ENCODE measurements at places on chromosomes 16 and 17.

DNA sequence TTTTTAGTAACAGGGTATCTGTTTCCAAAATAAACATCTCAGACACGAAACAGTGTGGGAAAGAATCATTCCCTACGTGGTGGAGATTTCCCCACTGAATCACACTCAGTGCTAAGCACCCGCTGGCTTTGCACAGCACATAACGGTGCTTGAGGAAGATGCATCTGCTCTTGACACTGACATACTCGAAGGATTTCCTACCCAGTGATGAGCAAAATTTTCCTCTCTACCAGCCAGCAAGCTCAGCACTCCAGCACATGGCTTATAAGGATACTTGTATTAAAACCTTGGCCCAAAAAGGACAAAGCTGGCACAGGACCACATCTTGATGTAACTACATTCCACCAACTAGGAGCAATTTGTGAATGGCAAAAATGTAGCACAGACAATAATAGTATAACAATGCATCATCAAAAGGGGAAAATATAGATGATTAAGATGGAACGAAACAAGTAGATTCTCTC is 59.0 kb downstream of the ANKFY1 start:
- DNase-seq, result peak; percentile 56

- DNase-seq, result no peak
Observed at GRCh38 chr16:73054125-73054484, 6.2 kb upstream of the ZFHX3 start.

GRCh38 chr16:22189473-22190080 is 16.5 kb upstream of the EEF2K start:
- DNase-seq, result peak; percentile 38

DNA sequence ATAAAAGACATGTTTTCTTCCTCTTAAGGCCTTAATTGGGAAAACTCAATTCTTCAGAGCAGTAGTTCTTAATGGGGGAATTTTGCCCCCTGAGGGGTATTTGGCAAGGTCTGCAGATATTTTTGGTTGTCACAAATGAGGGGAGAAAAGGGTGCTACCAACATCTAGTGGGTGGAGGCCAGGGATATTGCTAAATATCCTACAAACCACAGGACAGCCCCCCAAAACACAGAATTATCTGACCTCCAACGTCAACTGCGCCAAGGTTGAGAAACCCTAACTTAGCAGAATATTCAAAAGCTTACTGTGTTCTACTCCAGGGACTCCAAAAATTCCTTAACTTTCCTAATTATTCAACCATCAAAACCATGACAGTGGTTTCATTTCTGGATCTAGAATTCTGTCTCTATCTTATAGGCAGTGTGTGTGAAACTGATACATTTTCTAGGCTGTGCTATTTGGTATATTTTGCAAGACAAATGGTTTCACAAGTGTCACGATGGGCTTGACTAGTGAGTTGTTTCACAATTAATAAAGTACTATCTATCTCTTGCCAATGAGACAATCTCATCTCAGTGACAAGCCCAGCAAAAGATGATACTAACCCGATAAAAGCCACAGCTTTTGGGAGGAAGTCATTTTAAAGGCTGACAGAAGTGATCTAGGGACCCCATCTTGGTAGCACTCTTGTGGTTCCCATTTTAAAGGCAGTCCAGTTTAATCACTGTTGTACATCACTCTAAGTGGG is 14.7 kb downstream of the TXNDC11 start:
- DNase-seq, result no peak

GRCh38 chr17:65049085-65049756 is 7.3 kb downstream of the GNA13 start:
- no peak for DNase-seq

DNA sequence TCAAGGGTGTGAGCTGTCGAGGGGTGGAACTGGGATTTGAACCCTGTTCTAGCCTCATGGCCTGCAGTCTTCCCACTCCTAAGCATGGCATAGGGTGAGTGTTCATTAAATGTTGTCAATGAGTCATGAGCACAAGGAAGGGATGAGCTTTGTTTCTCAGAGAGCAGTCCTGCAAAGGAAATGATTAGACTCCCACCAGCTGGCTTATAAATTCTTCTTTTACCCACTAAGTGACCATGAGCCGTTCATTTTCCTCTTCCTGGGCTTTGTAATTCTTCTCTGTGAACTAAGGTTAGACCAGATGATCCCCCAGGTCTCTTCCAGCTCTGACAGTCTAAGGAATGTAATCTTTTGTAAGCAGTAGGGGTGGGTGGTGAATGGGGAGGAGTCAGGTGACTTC is 47.9 kb upstream of the HNF1B start:
- DNase-seq, result no peak

GRCh38 chr17:64496348-64496785 is 487 bp downstream of the POLG2 start:
- no peak for DNase-seq

- no peak for DNase-seq
Observed at GRCh38 chr16:50124769-50125168, 28.3 kb upstream of the TENT4B start.

- peak; percentile 22 for DNase-seq
Observed at GRCh38 chr16:24624102-24624501, 84.7 kb downstream of the RBBP6 start.

DNA sequence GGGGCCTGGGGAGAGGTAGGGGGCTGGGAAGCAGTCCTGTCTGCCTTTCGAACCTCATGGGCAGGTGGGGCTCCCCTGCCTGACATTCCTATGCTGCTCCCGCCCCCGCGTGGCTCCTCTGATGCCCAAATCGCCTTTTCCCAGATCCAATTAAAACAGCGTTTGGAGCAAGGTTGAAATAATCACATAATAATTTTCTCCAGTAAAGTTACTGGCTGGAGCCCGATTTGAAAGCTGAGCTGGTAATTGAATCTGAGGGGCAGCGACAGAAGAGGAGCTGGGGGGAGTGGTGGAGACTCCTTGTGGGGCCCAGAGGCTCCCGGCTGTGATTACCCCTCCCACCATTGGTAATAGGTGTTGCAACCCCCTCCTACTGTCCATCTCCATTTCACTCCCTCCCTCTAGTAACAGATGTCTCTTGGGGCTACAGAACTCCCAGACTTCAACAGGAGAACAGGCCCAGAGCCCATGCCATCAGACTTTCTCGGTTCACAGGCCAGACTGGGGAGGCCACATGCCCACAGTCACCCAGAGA is 38.9 kb upstream of the C1QL1 start:
- DNase-seq, result no peak

GRCh38 chr16:78566397-78567073 is 467.1 kb downstream of the WWOX start:
- DNase-seq, result no peak

DNA sequence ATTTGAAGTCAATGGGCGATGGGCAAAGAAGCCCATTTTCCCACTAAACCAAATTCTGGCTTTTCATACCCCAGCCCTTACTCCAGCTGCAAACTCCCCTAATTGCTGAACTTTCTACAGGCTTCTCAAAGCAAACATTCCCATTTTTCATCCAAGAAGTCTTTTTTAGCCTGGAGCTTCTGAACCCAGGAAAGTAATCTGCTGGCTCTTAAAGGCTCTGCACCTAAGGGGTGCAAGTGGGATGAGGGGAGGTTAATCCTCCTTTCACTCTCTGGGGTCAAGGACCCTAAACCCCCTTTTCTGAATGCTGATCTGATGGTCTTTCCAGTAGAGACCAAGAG is 2.4 kb downstream of the HOXB7 start:
- no peak for DNase-seq

DNA sequence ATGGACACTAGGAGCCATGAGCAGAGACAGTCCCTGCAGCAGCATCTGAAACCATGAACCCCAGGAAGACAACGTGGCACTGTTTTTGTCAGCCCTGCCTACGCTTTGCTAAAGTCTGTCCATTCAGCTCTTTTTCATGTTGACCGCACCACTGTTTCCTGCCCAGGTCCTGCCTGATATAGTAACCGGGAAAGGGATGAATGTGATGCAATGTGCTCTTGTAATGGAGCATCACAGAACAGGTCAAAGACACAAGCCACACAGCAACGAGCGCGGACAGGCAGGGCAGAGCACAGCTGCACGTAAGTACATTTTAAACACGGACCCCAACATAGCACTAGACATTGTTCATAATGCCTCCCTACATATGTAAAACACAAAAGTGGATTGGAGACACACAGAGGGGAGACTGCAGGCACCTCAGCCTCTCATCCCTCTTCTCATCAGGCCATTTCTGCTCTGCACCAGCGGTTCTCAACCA is 16.9 kb upstream of the TNFRSF13B start:
- DNase-seq, result no peak

GRCh38 chr17:63550817-63551639 is 751 bp downstream of the DCAF7 start:
- DNase-seq, result peak; percentile 32

- DNase-seq, result no peak
Observed at GRCh38 chr16:11681976-11682654, 13.9 kb downstream of the SNN start.

- DNase-seq, result peak; percentile 36
Observed at GRCh38 chr16:88383401-88384221, 852 bp downstream of the ZNF469 start.

GRCh38 chr17:3590231-3590630 is 19.0 kb downstream of the TRPV1 start:
- no peak for DNase-seq

GRCh38 chr16:27232061-27232900 is 29.0 kb downstream of the KDM8 start:
- no peak for DNase-seq

DNA sequence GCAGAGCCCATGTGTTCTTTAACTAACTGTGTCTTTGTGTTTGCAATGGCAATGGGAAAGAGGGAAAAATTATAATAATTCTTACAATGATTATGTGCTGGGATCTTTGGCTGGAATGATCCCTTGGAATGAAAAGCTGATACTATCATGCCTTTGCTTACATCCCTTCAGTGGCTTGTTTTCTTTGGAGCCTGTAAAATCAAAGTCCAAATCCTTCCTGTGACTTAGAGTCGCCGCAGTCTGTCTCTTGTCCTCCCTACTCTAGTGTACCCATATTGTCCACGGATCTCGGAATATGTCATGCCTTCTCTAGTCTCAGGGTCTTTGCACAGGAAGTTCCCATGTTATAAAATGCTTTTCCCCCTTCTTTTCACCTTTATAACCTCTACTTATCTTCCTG is 111.7 kb upstream of the MAF start:
- no peak for DNase-seq

DNA sequence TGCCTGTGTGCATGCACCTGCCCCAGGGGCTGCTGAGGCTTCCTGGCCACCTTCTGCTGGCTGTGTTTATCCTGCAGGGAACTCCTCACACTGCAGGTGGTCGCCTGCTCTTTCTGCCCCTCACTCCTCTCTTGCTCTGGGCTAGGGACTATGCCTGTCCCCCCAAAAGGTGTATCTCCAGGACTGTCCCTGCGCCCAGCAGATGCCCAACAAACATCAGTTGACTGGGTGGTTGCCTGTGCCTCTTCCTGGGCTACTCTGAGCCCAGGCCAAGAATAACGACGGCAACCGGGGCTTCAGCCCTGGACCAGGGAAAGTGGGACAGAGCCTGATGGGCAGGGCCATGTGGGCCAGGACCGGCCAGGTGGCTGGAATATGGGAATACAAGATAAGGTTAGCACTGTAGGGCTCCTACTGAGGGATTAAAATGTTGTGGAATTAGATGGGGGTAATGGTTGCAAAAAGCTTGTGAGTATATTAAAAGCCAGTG is 55.4 kb downstream of the VAC14 start:
- no peak for DNase-seq

GRCh38 chr17:6548578-6549330 is 7.6 kb downstream of the PITPNM3 start:
- no peak for DNase-seq

- DNase-seq, result no peak
Observed at GRCh38 chr17:81234940-81235821, 3.7 kb downstream of the TEPSIN start.

GRCh38 chr16:83541231-83541630 is 266.5 kb upstream of the HSBP1 start:
- DNase-seq, result no peak

DNA sequence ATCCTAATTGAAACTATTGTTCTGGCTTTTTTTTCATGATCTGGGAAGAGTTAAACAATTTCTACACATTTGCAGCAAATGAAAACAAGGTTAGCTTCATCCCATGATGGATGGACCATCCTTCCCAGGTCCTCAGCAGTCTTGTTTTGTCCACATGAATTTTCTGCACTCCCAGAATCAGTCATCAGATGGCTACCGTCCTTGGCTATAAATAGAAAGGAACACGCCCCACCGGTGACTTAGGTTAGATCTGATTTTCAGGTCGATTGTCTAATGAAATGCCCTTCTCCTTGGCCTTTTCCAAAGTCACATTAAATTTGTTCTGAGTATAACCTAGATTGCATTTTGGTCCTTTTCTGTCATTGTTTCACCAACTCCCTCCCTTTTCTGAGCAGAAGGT is 41.4 kb upstream of the NOL11 start:
- no peak for DNase-seq

DNA sequence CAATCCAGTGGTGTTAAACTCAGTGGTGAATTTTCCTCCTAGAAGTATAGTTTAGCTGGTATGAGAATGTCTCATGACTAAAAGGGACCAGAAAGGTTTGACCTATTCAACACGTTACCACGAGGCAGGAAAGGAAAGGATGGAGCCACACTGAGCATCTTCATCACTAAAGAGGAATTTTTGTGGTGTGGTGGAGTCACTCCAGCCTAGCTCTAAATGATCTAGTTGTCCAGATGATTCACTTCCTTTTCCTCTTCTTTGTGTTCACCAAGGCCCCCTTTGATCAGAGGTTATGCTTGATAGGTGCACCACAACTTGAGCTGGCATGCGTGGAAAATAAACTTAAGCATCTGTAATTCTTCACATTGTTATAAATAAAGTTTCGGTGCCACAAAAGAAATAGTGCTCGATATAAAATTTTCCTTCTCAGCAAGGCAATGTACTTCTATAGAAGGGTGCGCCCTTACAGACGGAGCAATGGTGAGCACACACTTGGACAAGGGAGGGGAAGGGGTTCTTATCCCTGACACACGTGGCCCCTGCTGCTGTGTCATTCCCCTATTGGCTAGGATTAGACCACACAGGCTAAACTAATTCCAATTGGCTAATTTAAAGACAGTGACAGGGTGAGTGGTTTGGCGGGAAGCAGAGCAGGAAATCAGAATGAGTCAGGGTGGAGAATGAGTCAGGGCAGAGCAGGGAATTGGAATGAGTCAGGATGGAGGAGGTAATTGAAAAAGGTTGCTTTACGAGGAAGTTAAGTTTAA is 254.6 kb downstream of the HS3ST3A1 start:
- no peak for DNase-seq

- DNase-seq, result no peak
Observed at GRCh38 chr16:72457243-72457940, 285.4 kb upstream of the PMFBP1 start.

- no peak for DNase-seq
Observed at GRCh38 chr16:11494433-11494832, 92.3 kb downstream of the LITAF start.

All from testis (tissue), 5 donors.